ENCODE measurements at places on chromosomes 7 and 10.

DNA sequence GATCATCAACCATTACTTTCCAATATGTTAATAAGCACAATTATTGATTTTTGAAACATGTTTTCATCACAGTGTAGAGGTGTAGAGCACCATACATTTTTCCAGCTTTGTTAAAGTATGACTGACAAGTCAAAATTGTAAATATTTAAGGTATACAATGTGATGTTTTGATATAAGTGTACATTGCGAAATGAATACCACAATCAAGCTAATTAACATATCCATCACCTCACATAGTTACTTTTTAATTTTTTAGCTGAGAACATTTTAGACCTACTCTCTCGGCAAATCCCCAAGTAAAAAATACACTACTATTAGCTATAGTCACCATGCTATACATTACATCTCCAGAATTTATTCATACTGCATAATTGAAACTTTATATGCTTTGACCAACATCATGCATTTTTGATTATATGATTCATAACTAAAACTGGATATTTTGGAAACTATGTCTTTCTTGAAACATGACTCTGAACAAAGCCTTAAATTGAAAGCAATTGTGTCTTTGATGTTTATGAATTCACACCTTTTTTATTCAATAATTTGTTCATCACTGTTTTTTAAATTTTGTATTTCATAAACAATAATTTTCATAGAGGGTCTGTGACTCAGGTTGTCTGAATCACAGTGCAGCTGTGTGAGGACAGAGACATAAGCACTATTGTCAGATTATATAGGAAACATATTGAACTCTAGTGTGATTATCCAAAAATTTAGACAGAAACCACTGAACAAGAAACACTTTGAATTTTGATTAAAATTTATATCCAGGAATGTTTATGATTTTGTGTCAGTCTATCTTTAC, 486.1 kb downstream of the SEMA3D start:
- DNase-seq: no peak

- no peak for DNase-seq
Measured at GRCh38 chr10:71368643-71369042, 28.1 kb upstream of the CDH23 start.

DNA sequence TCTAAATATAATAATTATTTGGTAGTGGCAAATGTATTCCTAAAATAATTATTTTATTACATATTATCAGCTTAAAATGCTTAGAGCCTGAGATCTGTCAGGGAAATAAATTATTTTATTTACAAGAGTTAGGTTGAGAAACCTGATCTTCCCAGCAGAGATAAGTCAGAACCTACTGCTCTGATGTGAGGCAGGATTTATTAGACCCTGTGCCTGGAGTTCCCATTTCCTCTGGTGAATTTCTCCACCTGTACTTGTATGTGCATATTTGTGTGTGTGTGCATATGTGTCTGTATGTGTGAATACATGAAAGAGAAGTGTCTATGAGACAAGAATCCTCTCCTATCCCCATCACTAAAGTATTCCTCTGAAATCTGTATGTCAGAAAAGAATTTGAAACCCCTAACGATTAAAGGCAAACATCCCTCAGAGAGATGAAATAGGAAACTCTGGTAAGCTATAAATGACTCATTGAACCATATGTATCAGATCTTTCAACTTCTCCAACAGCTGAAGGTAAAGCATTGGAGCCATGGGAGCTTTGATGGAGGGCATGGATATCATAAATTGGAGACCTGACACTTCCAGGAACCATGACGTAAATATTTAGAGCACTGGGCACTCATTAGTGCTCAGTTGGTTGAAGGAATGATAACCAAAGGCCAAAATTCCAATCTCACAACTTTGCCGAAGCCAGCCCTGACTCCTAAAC, 190.9 kb downstream of the XPNPEP1 start:
- no peak for DNase-seq

DNA sequence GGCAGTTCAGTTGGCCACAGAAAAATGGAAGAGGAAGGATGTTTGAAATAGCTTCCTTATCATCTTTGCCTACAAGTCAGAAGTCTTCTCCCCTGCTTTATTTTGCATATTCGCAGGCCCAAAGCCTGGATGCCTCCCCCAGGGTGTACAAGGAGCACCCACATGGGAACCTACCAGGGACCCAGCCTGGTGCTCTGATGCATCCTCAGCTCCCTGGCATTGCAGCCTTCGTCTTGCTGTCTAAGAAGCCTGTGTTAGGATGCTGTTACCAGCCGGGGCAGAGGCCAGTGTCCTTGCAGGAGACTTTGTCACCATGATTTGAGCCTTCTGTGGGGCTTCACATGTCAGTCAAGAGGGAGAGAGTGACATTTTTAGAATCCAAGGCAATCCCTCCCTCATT, 27.0 kb upstream of the GPR26 start:
- DNase-seq: peak; percentile 17

GRCh38 chr10:58994226-58995057, 182.0 kb upstream of the PHYHIPL start:
- DNase-seq: no peak

- DNase-seq: no peak
Measured at GRCh38 chr7:96538632-96539031, 171.0 kb downstream of the SEM1 start.

DNA sequence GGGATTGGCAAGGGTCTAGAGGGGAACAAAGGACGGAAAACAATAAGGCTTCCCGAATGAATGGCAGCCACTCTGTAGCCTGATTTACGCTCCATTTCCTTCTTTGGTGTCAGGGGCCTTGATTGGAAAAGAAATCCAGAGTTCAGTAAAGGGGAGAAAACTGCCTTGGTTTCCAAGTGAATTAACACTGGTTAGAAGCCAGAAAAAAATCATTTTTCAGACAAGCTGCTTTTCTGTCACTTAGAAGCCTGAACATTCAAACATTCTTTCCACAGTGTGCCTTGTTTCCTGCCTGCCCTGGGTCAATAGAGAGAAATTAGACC, 283 bp upstream of the TRDMT1 start:
- DNase-seq: no peak

DNA sequence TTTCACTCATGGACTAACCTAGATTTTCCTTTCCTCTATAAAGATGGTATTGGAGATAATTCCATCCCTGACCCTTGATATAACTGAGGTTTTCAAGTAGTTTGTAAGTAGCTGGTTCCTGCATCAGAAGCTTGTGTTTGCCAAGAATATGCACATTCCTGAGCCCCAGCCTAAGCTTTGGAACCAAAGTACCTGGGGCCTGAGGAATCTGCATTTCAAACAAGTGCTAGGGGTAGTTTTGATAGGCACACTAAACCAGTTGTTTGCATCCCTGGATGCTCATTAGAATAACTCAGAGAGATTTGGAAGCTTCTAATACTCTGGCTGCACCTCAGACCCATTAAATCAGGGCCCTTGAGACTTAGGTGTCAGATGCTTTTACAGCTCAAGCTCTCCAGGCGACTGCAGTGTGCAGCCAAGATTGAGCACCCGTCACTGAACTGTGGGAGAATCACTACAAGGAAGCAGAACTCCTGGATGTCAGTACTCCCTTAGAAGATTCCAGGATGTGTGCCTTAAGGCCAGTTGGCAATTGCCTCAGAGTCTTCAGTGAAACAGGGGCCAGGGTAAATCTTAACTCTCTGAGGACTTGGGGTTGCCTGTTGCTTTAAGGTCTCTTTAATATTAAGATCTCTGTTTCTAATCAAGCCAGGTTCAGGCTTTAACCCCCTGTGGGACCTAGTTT, 565.0 kb downstream of the REEP3 start:
- no peak for DNase-seq

GRCh38 chr10:58820386-58820785, 307.7 kb downstream of the BICC1 start:
- DNase-seq: no peak

DNA sequence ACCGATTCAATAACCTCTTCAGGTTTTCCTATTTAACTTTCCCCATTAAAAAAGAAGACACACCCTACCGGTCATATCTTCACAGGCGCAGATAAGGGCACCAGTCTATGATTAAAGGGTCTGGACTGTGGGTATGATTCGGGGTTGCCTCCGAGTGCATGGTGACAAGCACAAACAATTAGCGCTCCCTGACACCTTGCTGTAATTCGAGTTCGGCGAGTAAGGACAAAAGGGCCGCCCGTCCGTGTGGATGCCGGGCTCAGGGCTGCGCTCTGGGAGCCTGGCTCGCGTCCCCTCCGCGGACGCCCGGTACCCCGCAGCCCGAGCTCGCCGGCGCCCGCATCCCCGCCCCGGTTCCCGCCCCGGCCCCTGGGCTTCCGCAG, 111.9 kb upstream of the RHEB start:
- no peak for DNase-seq

DNA sequence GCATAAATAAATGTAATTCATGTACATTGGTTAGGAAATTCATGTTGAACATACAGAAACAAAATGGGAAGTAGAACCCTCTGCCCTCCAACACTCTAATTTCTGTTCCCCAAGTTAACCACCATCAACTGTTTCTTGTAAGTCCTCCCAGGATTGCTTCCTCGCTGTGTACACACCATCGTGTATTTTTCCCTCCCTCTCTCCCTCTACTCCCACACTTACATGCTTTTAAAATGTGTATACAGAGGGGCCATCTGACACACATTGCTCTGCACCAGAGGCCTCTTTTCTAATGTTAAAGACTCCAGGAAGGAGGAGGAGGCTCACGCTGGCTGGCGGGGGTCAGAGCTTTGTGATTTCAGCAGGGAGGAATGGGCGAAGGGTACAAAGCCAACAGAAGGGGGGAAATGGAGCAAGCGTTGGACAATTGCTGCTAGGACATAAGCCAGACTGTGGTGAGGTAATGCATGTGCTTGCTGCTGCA, 1.9 kb upstream of the EPHA1 start:
- no peak for DNase-seq

GRCh38 chr7:47346377-47346914, 235.5 kb downstream of the TNS3 start:
- DNase-seq: no peak

DNA sequence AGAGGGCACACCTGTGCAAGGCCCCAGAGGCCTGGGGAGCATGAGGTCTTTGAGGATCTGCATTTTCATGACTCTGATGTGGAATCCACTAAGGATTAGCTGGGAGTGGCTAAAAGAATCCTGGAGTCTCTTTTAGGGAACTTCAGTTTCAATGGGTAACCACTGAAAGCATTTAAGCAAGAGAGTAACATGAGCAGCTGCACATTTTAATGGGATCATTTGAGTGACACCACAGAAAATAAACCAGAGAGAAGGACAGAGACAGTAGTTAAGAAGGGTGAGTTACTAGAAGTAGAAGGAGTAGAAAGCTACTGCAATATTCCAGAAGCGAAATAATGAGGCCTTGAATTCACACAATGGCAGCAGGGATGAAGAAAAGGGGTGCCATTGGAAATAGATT, 5.2 kb downstream of the GOT1 start:
- DNase-seq: no peak

- no peak for DNase-seq
Measured at GRCh38 chr7:135447748-135448147, 62.2 kb downstream of the CNOT4 start.

DNA sequence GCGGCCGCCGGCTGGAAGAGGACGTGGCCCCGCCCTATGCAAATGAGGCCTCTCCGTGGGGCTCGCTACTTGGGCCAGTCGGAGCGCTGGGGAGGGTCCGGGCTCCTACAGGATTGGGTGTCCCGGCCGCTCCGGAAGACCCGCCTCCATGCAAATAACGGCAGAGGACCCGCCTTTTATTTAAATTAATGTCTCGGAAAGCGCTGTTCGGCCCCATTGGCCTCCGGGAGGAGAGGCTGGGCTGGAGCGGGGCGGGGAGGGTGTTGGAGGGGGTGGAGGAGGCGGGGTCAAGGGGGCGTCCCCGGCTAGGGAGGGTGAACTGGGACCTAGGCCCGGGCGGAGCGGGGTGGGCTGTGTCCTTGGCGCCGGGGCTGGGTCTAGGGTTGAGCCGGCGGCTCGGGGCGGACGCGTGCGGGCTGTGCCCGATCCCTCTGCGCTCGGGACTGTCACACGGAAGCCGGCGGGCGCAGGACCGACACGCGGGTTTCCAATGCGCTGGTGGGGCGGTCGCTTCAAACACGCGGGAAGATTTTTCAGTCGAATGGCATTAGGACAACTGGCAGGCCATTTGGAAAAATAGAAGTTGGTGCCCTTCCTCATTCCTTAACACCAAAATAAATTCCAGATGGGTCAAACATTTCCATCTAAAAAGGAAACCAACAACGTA, 344 bp upstream of the POLM start:
- peak; percentile 99 for DNase-seq

DNA sequence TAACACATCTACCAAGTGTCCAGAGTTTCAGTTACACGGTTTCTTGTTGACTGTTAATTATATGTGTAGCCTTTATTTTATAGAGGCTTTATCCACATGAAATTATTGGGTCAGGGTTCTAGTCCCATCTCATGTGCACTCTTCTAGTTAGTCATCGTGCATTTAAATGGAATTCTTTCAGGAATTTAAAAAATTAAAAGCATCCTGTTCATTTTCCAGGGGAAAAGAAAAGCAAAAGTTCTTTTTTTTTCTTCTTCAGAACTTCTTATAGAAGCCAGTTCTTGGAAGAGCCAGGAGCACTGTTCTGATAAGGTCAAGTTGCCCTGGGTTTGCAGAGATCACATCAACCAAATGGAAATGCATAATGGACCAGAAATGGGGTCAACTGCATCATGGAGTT, 324.7 kb downstream of the INHBA start:
- no peak for DNase-seq

- peak; percentile 45 for DNase-seq
Measured at GRCh38 chr10:92407305-92408016, 116.5 kb downstream of the MARCHF5 start.

- DNase-seq: no peak
Measured at GRCh38 chr7:39969431-39969830, 19.4 kb downstream of the CDK13 start.

DNA sequence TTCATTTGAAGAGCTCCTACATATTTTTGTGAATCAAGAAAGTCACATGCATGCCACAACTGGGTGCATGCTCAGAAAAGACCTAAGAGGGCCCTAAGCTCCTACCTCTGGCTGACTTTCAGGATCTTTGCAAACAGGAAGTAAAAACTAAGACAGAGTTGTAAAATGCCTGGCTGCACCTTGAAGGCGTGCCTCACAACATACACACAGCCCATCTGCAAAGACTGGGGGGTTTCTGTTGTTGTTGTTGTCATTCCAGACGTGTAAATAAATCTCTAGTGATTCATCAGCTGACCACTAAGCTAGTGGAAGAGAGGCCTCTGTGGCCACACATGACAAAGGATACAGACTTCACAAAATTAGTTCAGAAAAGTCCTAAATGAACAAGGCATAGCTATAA, 31.8 kb downstream of the SMURF1 start:
- DNase-seq: no peak

GRCh38 chr10:89846786-89847185, 145.4 kb downstream of the KIF20B start:
- no peak for DNase-seq

DNA sequence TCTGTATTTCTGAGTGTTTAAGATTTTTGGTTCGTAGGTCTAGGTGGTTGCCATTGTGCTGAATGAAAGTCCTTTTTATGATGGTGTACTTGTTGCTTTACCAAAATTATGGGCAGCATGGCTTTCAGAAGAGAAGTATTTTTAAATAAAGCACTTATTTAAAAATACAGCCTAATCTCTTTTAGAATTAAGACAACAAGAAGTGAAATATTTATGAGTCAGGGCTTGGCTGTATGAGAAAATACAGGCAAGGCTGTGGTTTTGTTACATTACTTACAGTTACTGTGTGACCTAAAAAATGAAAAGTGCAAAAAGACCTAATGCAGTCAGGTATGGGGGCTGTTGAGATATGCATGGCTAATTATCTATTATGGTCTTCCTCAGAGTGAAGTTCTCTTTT, 185.2 kb upstream of the PPP1R3A start:
- DNase-seq: no peak
